ENCODE measurements at places on chromosomes 12 and 14.

DNA sequence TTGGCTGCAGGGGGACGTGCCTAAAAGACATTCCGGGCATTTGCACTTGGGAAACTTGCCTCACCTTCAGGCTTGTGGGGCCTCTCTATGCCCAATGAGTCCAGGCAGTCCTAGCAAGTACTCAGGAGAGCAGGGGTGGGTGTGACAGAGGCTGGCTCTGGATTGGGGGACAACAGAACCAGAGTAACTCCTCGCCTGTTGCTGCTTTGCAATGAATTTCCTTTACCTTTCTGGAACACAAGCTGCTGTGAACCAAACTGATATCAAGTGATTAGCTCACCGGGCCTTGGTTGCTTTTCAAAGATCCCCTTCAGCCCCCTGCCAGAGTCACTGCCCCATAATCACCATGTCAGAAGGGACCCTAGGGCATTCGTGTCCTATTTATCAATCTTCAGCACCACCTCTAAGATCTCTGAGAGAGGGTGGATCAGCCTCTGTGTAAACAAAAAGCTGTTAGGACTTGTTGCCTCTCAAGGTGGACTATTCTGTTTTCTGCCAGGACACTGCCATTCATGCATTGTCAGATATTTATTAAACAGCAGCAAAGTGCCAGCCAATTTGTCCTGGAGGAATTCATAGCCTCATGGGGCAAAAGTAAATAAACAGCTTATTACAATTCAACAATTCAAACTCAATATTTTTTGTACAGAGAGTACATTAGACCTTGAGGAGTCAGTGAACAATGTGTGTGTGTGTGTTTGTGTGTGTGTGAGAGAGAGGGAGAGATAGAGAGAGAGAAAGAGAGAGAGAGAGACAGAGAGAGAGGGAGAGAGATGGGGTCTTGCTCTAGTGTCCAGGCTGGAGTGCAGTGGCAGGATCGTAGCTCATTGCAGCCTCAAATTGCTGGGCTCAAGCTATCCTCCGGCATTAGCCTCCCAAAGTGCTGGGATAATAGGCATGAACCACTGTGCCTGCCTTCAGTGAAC is 11.3 kb downstream of the NFATC4 start:
- no peak for DNase-seq

DNA sequence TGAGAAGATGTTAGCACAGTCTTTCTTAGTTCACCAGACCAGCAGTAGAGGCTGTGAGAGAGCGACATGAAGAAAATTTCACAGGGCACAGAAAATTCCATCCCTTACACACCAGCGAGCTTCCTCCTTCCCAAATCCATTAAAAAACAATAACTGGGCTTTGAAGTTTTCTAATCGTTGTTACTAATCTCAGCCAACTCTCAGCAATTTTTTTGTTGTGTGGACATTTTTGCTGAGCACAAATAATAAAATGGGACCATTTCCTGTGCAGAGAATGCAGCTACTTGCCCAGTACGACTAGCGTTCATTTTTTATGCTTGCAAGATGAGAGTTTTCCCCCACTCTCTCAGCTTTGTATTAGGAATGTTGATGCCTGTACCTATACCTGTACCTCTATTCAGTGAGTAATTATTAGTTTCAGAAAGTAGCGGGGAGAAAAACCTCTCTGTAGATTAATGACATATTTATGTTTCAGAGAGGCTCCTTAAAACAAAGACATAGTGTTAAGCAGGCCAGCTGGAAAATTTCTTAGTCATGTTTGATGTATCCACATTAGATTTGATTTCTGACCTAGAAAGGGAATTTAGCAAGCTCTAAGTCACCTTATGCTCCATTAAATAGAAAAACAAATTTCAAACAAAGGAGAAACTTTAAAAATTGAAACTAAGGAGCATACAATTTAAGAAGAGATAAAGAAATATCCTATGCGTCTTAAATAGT is 146.5 kb downstream of the SRGAP1 start:
- DNase-seq = no peak

DNA sequence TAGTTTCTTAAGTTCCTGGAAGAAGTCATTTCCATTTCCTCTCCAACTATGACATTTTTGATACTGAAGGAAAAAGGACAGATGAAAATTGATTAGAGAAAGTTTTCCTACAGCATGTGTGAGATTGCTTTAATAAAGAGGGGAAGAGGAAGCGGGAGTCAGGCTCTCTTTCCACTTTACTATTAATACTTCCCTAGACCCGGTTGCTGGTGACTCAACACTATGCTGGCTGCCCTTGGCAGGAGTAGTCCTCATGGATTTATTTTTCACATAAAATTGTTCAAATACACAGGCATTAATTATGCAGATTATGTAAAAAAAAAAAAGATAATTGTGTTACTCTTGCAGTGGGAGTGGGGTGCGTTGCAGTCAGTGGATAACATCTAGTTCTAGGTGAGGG is 293.4 kb downstream of the EGLN3 start:
- DNase-seq = no peak

- no peak for DNase-seq
Measured at GRCh38 chr12:42568952-42569915, 20.3 kb downstream of the PRICKLE1 start.

- DNase-seq = no peak
Measured at GRCh38 chr12:83027021-83027723, 340.5 kb downstream of the TMTC2 start.

GRCh38 chr14:22466491-22466890 is 122.5 kb downstream of the DAD1 start:
- no peak for DNase-seq

GRCh38 chr12:43856972-43857371 is 21.1 kb downstream of the TMEM117 start:
- DNase-seq = no peak

GRCh38 chr14:96821501-96821900 is 24.3 kb downstream of the VRK1 start:
- no peak for DNase-seq

- DNase-seq = no peak
Measured at GRCh38 chr12:111429828-111430432, 24.2 kb downstream of the SH2B3 start.
